ENCODE measurements at places on chromosomes 3 and 15.

GRCh38 chr3:119974656-119975055 lies 119.6 kb downstream of the GSK3B start:
- no peak for DNase-seq

- peak; percentile 56 for DNase-seq
Measured at GRCh38 chr3:197151580-197151979, 122.0 kb upstream of the MELTF start.

DNA sequence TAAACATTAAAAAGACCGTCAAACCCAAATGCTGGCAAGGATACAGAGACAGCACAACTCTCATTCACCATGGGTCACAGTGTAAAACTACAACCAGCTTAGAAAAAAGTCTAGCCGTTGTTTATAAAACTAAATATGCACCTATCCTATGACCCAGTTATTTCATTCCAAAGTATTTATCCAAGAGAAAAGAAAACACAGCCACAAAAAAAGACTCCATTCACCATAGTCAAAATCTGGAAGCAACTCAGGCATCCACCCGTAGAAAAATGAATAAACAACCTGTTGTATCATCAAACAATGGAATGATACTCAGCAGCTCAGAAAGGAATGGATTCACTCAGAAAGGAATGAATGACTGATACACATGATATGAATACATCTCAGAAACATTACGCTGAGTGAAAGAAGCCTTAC lies 28.6 kb downstream of the PLD1 start:
- no peak for DNase-seq

DNA sequence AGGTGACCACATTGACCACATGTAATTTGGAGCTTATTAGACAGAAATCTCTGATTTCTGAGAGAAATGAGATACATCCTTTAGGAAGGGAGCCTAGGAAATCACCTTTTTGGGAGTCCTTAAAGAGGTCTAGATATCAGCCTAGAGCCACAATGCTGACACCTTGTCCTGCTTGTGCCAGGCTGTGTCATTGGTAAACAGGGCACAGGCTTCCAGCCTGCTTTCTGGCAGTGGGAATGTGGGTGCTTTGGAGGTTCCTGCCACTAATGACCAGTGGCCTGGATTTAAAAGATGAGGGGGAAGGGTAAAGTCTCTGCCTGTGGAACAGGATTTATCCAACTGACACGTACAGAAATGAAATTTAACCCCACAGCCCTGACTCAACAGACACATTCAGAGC lies 169.8 kb upstream of the KBTBD8 start:
- no peak for DNase-seq

- DNase-seq: no peak
Measured at GRCh38 chr3:13891492-13892073, 11.7 kb upstream of the WNT7A start.

DNA sequence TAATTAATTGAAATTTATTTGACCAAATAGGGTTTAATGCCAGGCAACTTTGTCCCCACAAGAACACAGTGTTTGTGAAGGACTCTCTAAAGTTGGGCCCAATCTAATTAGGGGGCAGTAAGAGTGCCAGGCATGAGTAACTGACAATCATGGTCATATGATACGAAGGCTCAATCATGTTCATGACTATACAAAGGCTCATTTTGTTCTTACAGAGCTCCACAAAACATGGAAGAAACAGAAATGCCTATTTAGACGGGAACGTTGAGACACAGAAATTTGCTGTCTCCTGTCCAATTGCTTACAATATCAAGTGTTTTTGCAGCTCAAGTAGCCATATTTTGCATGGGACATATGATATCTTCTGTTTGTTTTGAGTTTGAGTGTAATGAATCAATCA lies 391.1 kb downstream of the SI start:
- DNase-seq: no peak

DNA sequence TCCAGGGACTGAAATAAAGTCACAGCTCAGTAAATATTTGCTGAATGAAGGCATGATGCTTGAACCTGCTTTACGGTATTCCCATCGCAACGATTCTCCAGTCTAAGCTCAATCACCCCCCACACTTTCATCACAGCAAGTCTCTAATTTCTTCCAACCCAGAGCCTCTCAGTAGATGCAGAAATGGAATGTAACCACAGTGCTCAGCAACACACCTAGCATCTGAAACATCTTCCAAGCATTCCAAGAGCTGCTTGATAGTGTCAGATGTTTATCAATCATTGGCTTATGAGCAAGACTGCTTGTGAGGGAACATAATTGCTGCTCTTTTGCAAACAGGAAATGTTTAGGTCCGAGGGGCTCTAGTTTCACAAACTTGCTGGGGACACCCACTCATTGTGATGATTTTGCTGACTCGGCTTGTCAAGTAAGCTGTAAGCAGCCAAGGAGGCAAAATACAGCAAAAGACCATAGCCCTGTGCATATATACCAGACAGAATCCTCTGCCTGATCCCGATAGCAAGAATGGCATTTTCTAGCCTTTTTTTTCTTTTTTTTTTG lies 751.2 kb downstream of the NR2F2 start:
- DNase-seq: no peak

GRCh38 chr3:13198264-13198879 lies 125.1 kb upstream of the IQSEC1 start:
- DNase-seq: no peak

GRCh38 chr3:37323494-37323893 lies 149.1 kb upstream of the LRRFIP2 start:
- DNase-seq: no peak

DNA sequence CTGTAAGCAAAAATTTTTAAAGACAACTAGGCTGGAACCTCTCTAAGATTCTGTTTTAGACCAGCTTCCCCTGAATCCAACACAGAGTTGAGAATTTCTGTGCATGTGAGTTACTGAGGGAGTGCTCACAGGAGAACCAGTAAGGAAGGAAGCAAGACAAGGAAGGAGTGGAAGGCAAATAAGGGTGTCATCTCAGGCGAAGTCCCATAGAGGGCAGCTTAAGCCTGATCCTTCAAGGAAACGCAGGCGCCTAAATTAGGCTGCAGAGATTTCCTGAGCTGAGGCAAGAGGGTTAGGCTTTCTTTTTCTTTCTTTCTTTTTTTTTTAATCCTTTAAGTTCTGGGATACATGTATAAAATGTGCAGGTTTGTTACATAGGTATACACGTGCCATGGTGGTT lies 36.2 kb upstream of the COL6A6 start:
- peak; percentile 37 for DNase-seq

DNA sequence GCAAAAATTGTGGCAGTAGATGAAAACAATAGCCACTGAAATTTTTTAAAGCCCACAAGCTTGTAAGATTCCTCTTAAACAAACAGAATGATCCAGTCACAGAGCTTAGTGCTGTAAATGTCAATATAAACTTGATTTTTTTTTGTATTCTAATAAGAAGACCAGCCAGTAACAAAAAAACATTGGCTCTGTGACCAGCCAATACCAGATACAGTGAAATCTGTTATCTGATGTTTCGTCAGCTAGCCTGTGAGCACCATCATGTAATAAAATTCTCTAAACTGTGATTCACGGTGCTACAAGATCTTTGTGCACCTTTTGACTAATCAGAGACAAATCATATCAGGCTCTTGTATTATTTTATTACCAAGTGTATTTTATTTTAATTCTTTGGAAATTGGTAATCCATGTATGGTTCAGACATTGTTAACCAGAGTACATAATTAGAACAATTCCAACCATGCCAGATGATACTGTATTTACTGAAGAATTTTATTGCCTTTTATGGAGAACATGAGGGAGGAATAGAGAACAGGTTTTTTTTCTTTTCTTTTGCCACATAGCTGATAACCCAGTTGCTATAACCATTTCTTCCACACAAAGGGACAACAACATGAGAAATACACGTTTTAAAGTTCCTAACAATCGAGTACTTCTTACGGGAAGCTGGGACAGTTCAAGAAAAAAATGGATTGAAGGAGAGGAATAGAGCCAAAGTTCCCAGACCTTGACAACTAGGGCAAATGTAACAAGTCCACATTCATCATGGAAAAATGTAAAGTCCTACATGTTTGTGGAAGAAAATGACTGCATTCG lies 71.9 kb downstream of the FILIP1L start:
- DNase-seq: peak; percentile 81

DNA sequence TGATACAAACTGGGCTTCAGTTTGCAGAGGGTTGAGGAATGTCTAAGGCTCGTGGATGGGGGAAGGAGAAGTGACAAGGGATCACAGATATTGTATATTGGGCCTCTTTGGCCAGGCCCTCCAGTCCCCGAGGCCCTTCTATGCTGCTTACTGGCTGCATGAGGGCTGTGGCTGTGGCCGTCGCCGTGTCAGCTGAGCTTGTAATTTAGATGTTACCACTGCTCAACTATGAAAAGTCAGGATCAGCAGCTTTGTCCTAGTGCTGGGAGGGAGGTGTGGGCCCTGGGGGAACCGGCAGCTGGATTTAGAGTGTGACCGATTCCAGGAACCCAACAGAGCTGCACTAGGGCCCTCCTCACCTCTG lies 51.6 kb downstream of the CACNA1D start:
- DNase-seq: no peak

DNA sequence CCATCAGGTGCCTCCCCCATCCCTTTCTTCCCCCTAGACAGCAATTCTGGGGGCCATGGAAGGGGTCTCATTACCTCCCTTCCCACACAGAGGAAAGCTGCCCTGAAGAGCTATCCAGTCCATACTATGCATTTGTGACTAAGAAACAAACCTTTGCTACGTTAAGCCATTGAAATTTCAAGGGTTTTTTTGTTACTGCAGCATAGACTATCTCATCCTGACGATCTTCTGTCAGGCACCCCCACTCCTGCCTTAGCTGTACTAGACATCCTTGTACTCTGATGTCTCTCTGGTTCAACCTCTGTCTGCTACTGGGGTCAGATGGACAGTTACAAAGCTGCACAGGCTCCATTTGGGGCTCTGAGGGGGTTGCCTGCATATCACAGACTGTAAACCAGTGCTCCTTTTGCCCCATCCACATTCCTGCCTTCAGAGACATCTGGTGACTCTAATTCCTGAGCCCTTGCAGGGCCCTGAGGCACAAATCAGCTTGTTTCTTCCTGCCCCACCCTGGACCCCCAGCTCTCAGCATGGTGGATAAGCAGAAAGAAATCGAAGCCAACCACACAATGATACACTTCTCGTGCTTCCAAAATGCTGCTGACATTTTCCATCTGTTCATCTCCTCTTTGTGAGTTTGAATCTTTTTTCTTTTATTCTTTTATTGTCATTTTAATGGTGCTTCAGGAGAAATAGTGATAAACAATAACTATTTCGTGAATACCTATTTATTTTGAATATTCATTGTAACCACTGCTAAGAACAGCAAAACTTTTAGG lies 21.6 kb upstream of the NSMCE3 start:
- DNase-seq: no peak

- DNase-seq: peak; percentile 83
Measured at GRCh38 chr15:43225201-43225949, 4.6 kb upstream of the EPB42 start.

GRCh38 chr3:20837676-20838302 lies 651.8 kb upstream of the SGO1 start:
- DNase-seq: no peak

GRCh38 chr3:40518848-40519247 lies 5.9 kb upstream of the ZNF621 start:
- no peak for DNase-seq

DNA sequence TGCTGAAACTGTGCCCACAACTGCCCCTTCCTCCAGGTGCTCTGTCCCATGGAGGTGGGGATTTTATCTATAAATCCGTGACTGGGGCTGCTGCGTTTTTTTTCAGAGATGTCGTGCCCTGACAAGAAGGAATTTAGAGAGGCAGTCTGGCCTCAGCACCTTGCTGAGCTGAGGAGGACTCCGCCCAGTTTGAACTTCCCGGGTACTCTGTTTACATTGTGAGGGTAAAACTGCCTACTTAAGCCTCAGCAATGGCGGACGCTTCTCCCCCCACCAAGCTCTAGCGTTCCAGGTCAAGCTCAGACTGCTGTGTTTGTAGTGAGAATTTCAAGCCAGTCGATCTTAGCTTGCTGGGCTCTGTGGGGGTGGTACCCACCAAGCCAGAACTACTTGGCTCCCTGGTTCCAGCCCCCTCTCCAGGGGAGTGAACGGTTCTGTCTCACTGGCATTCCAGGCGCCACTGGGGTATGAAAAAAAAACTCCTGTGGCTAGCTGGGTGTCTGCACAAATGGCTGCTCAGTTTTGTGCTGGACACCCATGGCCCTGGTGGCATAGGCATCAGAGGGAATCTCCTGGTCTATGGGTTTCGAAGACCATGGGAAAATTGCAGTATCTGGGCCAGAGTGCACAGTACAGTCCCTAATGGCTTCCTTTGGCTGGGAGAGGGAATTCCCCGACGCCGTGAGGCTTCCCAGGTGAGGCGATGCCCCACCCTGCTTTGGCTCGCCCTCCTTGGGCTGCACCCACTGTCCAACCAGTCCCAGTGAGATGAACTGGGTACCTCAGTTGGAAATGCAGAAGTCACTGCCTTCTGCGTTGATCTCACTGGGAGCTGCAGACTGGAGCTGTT lies 68.5 kb upstream of the SGO1 start:
- no peak for DNase-seq

GRCh38 chr3:72997421-72997961 lies 880 bp downstream of the PPP4R2 start:
- DNase-seq: peak; percentile 66

DNA sequence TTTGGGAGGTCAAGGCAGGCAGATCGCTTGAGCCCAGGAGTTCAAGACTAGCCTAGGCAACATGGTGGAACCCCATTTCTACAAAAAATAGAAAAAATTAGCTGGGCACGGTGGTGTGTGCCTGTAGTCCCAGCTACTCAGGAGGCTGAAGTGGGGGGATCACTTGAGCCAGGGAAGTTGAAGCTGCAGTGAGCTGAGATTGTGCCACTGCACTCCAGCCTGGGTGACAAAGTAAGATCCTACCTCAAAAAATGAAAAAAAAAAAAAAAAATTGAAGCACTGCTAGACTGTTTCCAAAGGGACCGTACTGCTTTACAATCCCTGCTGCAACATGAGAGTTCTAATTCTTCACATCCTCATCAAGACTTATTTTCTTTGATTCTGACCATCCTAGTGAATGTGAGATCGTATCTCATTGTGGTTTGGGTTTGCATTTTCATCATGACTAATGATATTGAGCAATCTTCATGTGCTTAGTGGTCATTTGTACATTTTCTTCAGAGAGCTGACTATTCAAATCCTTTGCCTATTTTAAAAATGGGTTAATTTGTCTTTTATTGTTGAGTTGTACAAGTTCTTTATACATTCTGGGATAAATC lies 10.8 kb downstream of the CMTM8 start:
- peak; percentile 83 for DNase-seq

GRCh38 chr3:38210141-38210757 lies 44.9 kb downstream of the OXSR1 start:
- DNase-seq: no peak

- no peak for DNase-seq
Measured at GRCh38 chr15:47475336-47475735, 242.0 kb upstream of the SEMA6D start.

- peak; percentile 89 for DNase-seq
Measured at GRCh38 chr15:43253431-43254403, 13.0 kb downstream of the TGM5 start.

GRCh38 chr15:91214675-91215590 lies 114.9 kb downstream of the SV2B start:
- no peak for DNase-seq

GRCh38 chr3:69985266-69985665 lies 14.3 kb upstream of the SAMMSON start:
- DNase-seq: no peak

GRCh38 chr3:173923204-173923603 lies 525.7 kb downstream of the NLGN1 start:
- DNase-seq: no peak

GRCh38 chr15:89776274-89777072 lies at the start of gene MESP2:
Gene MESP2 (plus strand): TSS chr15:89776332. CDS start chr15:89776358, 26 bp downstream.
- peak; percentile 84 for DNase-seq

GRCh38 chr3:160697637-160698380 lies 20.8 kb downstream of the ARL14 start:
- DNase-seq: peak; percentile 55

GRCh38 chr15:47975427-47975826 lies 145.4 kb upstream of the SLC24A5 start:
- no peak for DNase-seq
